HTR-8/SVneo (cell line): ENCODE measurements at places on chromosomes 16 and 17.
A peak's percentile ranks its signal among the peaks of the same experiment; 100 is the strongest.

DNA sequence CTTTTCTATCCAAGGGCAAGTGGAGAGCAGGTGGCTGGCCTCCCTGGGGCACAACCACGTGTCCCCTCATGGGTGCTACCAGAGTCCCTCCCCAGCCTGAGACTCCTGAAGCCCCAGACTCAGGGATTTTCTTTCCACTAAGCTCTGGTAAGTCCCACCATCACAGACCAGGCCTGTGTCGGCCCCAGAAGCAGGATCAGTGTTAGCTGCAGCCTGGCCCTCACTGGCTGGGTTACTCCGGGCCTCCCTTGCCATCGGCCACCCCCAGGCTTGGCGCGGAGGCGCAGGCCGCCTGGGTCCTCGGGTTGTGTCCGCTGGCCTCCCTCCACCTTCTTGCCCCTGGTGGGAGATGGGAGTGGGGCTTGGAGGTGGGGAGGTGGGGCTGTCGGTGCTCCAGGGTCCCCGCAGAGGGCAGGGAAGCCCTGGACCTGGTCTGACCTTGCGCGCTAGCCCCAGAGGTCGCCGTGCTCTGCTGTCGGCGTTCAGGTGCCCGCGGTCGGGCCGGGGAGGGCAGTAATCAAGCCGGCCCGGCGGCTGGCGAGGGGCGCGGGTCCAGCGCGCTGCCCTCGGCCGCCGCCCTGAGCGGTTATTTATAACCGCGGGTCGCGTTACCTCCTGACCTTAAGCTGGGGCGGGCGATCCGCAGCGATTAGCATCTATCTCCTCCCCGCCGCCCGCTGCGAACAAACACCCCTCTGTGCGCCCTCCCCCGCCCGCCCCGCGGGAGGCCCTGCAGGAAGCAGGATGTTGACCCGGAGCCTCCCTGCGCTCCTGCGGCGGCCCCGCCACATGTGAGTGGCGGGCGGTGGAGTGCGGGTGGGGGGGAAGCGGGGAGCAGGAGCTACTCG lies 78.1 kb upstream of the TOB1 start:
- peak; percentile 78 for DNase-seq

DNA sequence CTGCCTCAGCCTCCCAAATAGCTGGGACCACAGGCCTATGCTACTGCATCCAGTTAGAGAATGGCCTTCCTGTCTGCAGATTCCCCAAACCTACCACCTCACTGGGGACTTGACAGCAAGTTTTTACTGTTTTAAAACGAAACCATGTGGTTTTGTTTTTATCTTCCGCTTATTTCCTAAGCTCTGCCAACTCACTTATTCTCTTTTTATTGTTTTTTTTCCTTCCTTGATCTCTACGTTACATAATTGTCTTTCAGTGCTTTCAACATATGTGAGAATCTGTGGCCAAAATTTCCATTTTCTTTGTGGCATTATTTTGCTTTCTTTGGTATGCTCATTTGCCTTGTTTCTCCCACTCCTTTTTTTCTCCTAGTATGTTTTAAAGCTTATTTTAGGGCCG lies 14.6 kb upstream of the SLC38A7 start:
- no peak for DNase-seq

DNA sequence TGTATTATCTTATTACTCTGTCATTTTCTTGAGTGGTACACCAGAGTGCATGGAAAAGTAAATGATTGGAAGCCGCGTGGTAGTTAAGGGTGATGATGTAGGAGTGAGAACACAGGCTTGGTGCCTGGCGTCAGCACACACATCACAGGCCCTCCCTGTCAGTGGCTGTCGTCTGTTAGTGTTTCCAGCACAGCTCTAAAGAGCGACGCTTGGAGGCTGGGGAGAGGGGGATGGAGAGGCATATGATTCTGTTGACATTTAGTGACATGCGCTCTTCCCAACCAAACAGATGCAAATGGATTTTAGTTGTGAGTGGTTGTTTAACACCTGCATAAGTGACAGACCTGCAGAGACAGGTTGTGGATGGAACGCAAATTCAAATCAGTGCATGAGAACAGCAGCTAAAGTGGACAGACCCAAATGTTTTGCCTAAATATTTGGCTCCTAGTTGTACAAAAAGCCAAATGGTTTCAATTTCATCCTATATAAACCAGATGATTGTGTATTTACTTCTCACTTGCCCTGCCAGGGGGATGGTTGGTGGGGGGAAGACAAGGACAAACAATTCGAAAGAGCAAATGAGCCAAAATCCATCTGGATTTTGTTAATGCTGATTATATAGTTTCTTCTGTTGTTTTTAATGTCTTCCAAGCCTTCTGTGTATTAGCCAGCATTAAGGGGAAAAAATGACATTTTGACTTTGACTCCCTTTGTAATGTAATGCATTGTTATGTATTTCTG lies 222.3 kb downstream of the WWOX start:
- no peak for DNase-seq

DNA sequence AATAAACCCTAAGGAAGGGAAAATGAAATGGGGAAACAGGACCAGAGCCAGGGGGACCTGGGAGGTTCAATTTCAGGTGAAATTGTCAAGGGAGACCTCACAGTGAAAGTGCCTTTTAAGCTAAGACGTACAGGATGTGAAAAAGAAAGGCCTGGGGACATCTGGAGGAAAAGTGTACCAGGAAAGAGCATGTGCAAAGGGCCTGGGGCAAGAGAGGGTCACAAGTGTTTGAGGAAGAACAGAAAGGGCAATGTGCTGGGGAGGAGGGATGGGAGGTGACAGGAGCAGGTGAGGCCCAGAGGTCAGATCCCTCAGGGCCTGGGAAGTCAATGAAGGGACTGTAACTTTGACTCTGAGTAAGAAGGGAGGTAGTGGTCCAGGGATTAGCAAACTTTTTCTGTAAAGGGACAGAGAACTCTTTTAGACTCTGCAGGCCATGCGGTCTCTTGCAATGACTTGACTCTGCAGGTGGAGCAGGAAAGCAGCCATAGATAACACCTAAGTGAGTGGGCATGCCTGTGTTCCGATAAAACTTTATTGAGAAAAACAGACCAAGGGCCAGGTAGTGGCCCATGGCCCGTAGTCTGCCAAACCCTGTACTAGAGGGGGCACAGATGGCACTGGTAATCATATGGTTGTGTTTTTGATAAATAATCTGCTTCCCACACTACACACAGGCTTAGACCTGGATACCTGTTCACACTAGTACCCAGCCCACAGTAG lies 93.8 kb downstream of the LITAF start:
- no peak for DNase-seq

- DNase-seq: no peak
These were observed 99.3 kb downstream of the METRNL start for GRCh38 chr17:83178533-83179304.

- DNase-seq: no peak
These were observed 146.9 kb downstream of the MSI2 start for GRCh38 chr17:57403236-57403635.

DNA sequence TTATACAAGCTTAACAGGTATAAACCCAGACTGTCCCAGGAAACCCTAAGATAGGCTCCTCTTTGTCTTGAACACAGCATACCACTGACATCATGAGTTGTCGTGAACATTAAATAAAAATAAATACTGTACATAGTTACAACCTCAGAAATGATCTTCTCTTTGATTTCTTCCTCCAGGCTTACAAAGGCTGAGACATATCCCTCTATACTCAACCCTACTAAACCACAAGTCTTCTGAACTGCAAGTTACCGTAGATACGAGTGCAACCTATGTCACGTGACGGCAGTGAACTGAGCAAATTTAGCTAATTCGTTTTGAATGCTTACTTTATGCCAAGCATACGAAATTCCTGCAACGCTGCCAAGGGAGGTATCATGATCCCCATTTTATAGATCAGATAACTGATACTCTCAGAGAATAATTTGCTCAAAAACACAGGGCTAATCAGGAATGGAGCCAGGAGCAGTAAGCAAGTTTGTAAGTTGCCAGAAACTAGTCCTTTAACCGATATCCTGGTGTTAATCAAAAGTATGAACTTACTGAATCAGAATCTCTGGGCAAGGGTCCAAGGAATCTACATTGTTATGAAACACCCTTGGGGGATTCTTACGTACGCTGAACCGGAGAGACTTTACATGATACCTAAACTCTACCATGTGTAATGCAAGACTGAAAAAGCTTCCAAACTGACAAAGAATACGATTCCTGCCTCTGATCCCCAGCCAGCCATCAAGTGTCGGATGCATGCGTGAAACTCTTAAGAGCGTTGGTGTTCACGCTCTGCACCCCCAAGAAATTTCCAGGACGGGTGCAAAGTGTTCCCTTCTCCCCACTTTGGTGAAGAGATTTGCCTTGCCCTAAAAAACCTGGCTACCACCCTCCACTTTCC lies 106.2 kb downstream of the XYLT1 start:
- no peak for DNase-seq

DNA sequence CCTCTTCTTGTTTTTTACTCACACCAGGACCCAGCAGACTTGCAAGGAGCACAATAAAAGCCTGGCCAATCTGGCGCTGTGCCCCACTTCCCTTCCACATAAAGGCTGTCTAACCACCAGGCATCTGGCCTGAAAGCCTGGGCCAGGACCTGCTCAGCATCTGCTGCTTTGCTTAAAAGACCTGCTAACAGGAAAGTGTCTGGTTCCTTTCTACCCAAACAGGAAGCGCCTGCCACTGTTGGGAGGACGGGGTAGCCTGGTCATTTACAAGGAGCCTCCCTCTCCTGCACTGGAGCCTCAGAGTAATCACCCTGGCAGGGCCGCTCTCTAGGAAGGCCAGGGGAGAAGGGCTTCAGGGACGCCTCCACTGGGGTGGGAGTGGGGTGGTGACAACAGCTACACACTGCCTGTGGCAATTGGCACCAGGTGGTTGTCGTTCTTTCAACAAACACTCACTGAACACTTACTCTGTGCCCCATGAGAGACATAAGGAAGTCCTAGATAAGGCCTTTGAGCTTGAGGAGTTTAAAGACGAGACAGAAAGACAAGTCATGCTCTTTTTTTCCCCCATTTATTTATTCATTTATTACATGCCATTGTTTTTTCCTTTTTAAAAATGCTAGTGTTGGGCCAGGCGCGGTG lies 6.3 kb upstream of the MMP28 start:
- DNase-seq: no peak

GRCh38 chr16:56547120-56547948 lies 17.5 kb upstream of the MT4 start:
- DNase-seq: peak; percentile 80

- no peak for DNase-seq
These were observed 308.3 kb upstream of the CDH5 start for GRCh38 chr16:66058172-66058691.

- no peak for DNase-seq
These were observed 478.2 kb downstream of the WWOX start for GRCh38 chr16:78577630-78578029.

DNA sequence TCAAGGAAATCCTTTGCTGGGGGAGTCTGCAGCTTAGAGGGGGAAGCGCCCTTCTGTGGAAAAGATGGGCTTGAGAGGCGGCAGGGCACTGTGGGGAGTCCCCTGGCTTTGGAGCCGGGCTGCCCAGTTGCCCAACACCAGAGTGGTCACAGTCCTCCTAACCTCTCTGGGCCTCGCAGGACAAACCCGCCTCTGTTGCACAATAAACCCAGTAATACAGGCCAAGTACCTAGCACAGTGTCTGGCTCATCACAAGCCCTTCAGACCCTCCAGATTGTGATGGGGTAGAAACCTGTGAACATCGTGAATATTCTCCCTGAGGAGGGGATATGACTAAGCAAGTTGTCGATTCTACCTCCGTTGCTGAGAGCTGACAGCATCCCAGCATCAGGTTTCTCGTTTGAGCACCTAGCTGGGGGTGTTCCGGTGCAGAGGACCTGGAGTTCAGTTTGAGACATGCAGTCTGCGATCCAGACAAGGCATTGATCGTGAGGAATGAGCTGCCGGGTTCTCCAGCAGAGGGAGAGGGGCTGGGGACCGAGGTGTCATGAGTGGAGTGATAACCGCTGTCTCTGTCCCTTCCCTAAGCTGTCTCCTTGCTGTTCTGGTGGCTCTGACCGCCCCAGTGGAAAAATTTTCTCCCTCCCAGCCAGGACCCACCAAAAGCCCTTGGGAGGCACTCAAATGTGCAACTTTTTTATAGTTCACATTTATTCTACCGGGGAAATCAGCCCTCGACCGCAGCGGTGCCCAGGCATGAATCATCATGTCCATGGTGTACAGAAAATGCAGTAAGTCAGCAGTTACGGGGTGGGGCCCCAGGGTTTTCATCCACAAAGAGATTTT lies 161.9 kb downstream of the WSCD1 start:
- DNase-seq: peak; percentile 45

GRCh38 chr17:81641825-81642489 lies 5.0 kb downstream of the TSPAN10 start:
- peak; percentile 80 for DNase-seq

- DNase-seq: no peak
These were observed 4.0 kb downstream of the ITGAD start for GRCh38 chr16:31397096-31397660.

- no peak for DNase-seq
These were observed 580.2 kb downstream of the CDH11 start for GRCh38 chr16:64541621-64542020.

- DNase-seq: peak; percentile 87
These were observed at the start of gene GALK1 for GRCh38 chr17:75764711-75765421. GALK1 (minus strand) TSS chr17:75765192; CDS start chr17:75765136, 56 bp downstream.

- peak; percentile 70 for DNase-seq
These were observed 122.3 kb downstream of the SSH2 start for GRCh38 chr17:29807520-29808361.

- no peak for DNase-seq
These were observed 97.8 kb downstream of the NXN start for GRCh38 chr17:881778-882177.

GRCh38 chr17:50192144-50192617 lies 9.2 kb downstream of the COL1A1 start:
- DNase-seq: no peak

DNA sequence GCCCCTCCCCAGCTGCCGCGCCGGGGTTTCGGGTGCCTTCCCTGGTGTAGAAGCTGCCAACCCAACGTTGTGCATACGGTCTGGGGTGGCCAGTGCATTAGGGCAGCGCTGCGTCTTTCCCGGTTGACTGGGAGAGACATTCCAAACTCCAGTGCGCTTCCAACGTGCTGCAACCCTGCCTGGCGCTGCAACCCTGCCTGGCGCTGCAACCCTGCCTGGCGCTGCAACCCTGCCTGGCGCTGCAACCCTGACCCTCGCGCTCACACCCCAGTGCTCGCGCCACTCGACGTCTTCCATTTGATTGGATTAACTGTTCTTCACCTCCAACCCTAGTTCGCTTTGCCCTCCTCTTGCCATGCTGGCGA lies 488 bp upstream of the HAP1 start:
- DNase-seq: no peak

DNA sequence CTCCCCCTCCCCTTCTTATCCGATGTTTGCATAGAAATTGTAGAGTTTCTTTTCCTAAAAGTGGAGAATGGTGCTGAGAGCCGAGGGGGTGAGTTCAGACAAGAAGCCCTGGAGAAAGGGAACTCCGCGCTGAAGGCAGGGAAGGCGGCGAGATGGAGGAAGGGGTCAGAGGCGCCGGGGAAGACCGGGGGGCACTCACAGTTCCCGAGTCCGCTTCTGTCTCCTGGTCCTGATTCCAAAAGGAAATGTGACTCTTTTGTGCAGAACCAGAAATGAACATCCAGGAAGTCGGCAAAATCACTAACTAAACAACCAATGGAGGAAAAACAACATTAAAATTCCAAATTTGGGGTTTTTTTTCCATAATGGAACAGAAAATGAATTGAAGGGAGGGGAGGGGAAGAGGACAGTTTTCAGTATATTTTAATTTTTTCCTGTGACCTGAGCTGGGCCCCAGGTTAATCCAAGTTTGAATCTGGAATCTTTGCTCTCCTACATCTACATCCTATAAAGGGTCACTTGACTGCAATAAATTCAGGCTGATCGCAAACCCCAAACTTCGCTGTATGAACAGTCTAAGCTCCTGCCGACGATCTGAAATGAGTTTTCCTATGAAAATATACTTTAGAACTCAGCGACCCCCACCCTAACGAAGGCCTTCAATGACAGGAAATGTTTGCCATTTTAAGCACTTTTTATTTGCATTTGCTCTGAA lies 252.3 kb downstream of the C16orf95 start:
- no peak for DNase-seq
